ENCODE measurements at places on chromosomes 5 and 9. TPM values are rescaled to one million over a fixed set of nuclear protein-coding genes. Genes with fewer than 3 reads are reported as not detected.
A peak's percentile ranks its signal among the peaks of the same experiment; 100 is the strongest.

GRCh38 chr5:146681585-146682105 lies 165.7 kb upstream of the GPR151 start:
- no peak for DNase-seq

GRCh38 chr5:174446446-174446845 lies 277.9 kb upstream of the MSX2 start:
- DNase-seq: no peak

DNA sequence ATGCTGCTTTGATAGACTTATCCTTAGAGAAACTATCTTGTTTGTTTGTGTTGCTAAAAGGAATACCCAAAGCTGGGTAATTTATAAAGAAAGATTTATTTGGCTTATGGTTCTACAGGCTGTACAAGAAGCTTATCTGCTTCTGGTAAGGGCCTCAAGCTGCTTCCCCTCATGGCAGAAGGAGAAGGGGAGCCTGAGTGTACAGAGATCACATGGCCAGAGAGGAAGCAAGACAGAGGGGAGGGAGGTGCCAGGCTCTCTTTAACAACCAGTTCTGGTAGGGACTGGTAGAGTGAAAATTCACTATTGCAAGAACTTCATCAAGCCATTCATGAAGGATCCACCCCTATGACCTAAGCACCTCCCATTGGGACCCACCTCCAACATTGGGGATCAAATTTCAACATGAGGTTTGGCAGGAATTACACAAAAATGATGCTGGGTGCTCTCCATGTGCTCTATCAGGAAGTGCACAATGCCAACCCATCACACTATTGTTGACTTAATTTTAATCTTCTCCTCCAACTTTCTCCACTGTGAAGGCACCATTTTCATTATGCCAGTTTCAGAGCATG lies 115.1 kb upstream of the SHB start:
- DNase-seq: no peak

DNA sequence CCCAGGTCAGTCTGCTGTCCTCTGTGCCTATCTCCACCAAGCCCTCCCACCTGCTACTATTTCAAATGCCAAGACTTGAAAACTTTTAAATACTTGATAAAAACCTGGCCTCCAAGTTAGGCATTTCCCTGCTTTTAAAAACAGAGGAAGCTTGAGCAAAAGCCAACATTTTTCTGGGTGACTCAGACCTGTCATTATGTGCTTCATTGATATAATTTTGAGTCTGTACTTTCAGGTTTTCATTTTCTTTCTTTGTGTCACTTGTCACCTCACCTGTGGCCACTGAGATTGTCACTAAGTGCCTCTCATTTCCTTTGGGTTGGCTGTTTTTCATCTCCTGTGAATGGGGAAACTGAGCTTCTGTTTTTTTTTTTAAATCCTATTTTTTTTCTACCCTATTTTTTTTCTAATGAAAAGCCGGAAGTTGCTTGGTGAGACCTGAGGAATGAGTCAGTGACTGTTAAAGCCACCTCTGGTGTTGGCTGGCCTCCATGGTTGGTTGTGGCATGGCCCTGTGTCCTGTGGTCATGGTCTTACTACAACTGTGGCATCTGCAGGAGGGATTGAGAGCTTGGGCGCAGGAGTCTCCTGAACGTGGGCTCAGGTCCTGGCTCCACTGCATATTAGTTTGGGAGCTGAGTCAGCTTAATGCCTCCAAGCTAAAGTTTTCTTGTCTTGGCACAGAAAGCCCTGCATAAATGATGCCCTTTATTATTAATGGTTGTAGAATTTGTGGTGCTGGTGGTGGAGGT lies 56.7 kb downstream of the ARHGAP26 start:
- DNase-seq: peak; percentile 59

DNA sequence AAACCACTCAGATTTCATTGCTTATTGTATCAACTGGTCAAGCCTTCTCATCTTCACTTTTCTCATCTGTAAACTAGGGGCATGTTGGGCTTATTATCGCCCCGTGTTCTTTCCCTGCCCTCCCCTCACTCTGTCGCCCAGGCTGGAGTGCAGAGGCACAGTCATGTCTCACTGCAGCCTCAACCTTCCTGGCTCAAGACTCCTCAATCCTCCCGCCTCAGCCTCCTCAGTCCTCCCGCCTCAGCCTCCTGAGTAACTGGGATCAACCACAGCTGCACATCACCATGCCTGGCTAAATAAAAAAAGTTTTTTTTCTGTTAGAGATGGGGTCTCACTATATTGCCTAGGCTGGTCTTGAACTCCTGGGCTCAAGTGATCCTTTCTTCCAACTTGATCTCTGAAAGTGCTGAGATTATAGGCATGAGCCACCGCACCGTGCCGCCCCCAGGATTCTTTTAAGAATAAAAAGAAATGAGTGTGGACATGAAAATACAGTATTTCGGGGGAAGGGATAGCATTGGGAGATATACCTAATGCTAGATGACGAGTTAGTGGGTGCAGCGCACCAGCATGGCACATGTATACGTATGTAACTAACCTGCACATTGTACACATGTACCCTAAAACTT lies 2.0 kb downstream of the MAML1 start:
- no peak for DNase-seq

GRCh38 chr5:40278881-40279280 lies 400.8 kb upstream of the PTGER4 start:
- DNase-seq: no peak

- DNase-seq: no peak
Observed at GRCh38 chr9:106587042-106587441, 275.9 kb upstream of the ZNF462 start.

DNA sequence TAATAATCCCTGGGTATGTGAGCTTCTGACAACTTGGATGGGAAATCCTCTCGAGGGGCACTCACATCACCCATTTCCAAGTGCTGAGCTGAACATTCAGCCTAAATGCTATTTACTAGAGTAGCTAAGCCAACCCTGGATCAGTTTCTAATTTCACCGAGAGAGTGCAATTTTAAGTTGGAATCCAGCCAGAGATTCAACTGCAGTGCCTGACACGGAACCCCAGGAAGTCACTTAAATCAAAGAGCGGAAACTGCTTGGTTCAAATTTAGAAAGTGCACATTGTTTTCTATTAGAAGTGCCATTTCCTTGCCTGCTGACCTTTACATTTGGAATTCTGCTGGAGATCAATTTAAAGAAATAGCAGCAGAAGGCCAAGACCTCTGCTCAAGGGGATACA lies 8.8 kb downstream of the SPRY4 start:
- DNase-seq: no peak

- peak; percentile 85 for DNase-seq
Observed at GRCh38 chr9:127567035-127567729, 44.9 kb upstream of the STXBP1 start.

DNA sequence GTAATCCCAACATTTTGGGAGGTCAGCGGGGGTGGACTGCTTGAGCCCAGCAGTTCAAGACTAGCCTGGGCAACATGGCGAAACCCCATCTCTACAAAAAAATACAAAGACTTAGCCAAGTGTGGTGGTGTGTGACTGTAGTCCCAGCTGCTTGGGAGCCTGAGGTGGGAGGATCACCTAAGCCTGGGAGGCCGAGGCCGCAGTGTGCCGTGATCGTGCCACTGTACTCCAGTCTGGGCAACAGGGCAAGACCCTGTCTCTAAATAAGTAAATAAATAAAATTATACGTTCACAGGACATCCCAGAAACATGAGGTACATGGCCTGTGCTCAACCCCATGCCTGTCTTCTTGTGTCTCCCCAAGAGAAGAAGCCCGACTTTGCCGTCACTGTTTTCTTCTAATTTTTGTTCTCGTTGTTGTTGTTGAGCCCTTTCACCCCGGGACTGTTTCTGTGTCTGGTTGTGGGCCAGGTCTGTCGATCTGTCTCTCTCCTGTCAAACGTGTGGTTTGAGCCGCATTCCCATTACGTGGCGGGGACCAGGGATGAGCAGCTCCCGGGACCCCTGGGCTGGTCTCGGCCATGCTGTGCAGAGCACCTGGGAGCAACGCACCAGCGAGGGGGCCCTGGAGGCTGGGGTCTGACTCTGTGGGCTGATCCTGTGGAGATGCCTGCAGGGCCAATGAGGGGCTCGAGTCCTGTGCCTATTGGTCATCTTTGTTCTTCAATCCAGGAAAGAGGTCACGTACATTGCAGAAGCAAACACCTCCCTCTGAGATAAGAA lies 32.2 kb downstream of the NACC2 start:
- no peak for DNase-seq

GRCh38 chr9:72313507-72313906 lies 51.5 kb downstream of the ZFAND5 start:
- no peak for DNase-seq

GRCh38 chr9:80085668-80086067 lies 513.9 kb downstream of the TLE4 start:
- DNase-seq: no peak

DNA sequence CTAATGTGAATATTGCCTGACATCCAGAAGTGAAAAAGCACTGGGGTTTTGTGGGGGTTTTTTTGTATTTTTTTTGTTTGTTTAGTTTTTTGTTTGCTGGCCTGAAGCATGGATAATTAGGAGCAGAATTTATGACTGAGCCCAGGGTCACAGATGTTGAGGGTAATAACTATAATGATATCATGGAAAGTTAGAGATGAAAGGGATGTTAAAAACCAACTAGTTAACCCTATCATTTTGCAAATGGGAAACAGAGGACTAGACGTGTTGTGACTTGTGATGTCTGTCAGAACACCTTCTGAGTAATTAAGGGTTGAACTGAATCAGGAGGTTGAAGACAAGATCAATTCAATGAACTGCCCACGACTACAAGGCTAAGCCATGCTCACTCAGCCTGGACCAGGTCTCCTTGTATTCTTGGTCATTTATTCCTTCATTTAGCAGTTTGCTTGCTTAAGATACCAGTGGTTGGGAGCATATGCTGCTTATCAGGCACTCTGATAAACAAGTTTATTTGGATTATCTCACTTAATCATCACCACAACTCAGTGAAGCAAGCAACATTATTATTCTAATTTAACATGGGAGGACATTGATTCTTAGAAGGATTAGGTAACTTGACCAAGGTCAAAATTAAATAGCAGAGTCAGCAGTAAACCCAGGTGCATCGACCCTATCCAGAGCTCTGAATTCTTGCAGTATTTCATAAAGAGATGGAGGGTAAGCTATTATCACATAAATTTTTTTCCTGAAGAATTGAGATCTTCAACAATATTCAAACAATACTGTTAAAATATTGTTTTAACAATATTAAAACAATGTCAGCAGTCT lies 75.7 kb upstream of the PIK3R1 start:
- no peak for DNase-seq

GRCh38 chr5:157342822-157343402 lies 77.0 kb downstream of the CYFIP2 start:
- DNase-seq: peak; percentile 55

DNA sequence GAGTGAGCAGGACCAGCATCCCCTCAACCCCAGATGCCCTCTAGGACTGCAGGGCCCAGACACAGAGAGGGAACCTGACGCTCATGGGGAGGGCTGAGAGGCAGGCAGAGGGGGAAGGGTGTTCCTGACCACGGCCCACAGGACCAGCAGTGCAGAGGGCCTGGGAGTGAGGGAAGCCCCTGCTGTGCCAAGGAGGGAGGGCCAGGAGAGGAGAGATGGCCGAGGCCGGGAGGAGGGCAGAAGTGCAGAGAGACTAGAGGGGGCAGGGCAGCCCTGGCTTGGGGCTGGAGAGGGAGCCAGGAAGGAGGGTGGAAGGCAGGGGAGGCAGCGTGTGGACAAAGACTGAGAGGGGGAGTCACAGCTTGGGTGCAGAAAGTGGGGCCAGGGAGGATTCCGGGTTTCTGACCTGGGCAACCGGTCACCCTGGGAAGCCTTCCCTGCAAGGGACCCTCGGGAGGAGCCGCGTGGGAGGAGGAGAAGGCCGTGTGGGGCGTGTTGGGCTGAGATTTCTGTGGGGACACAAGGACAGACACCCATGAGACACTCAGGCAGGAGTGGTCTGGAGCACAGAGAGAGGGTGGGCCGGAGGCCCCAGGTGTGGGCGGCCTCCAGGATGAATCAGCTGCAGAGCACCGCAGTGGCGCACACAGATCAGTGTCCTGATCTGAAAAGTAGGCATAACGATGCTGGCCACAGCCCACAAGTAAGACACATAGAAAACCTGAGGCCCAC lies 117.5 kb downstream of the ADAMTS2 start:
- DNase-seq: peak; percentile 22

DNA sequence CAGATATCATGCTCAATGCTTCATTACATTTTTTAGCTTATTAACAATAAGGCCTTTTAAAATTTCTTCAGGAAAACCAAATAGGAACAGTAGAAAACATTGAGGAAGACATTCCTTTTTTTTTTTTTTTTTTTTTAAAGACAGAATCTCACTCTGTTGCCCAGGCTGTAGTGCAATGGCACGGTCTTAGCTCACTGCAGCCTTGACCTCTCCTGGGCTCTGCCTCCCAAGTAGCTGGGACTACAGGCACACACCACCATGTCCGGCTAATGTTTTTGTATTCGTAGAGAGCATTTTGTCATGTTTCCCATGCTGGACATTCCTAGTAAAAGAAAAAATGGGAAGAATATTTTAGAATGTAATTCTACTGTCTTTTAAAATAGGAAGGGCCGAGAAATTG lies 60.3 kb downstream of the LMNB1 start:
- no peak for DNase-seq

- no peak for DNase-seq
Observed at GRCh38 chr5:175447571-175447970, 3.6 kb upstream of the DRD1 start.

DNA sequence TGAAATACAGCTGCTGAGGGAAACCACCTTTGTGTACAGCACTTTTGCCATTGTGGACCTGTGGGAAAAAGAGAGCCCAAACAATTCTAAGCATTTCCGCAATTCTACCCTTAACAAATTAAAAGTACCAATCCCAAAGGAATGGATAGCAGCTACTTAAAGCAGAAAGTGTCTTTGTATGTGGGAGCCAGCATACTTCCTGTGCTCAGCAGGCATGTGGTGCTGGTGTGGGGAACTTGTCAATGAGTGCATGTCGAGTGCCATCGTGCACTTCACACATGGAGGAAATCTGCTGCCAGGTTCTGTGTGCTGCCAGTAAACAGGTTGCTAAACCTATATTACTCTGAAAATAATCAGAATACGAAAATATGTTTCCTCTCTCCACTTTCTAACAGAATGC lies 399.0 kb downstream of the LRRC70 start:
- DNase-seq: no peak

GRCh38 chr9:125948887-125949596 lies 201.9 kb downstream of the PBX3 start:
- no peak for DNase-seq

- DNase-seq: no peak
Observed at GRCh38 chr9:116322521-116322920, 168.9 kb downstream of the PAPPA start.

GRCh38 chr5:146753641-146754040 lies 124.9 kb downstream of the PPP2R2B start:
- DNase-seq: no peak

NEK6 gene
- total RNA-seq: 125 TPM

SLC6A18 gene
- not detected for total RNA-seq

TLX3 gene
- total RNA-seq: not detected

CDO1 gene
- 12.8 TPM for total RNA-seq

PCDHGB7 gene
- 15.9 TPM for total RNA-seq

GRIN1 gene
- 0.92 TPM for total RNA-seq

PCDHGB1 gene
- 1.8 TPM for total RNA-seq

ST6GALNAC6 gene
- 82.0 TPM for total RNA-seq

LCN6 gene
- total RNA-seq: 2.9 TPM
